ENCODE measurements at places on chromosomes 3 and 15. TPM values are rescaled to one million over a fixed set of nuclear protein-coding genes. Genes with fewer than 3 reads are reported as not detected.

- peak overlapping the region; percentile 77 for H3K27ac ChIP-seq
- no peaks in the 10 kb centered on the region for H3K27me3 ChIP-seq
- H3K4me1 ChIP-seq, result peaks cover 9% of the 10 kb centered on the region
- H3K36me3 ChIP-seq, result no peaks in the 10 kb centered on the region
Observed at GRCh38 chr3:127747066-127747465, 74.3 kb downstream of the ABTB1 start.

GOLGA8H gene
- total RNA-seq, result 0.40 TPM

GRCh38 chr15:35506272-35506870, 39.6 kb downstream of the DPH6 start:
- DNase-seq, result no peak
- no peak overlapping the region for H3K4me3 ChIP-seq
- H3K4me1 ChIP-seq, result no peaks in the 10 kb centered on the region
- H3K36me3 ChIP-seq, result no peaks in the 10 kb centered on the region

- H3K4me1 ChIP-seq, result no peaks in the 10 kb centered on the region
- no peaks in the 10 kb centered on the region for H3K27me3 ChIP-seq
- no peak overlapping the region for H3K27ac ChIP-seq
- no peak overlapping the region for H3K4me3 ChIP-seq
- no peak for DNase-seq
Observed at GRCh38 chr3:95265129-95265528, 1202.3 kb downstream of the NSUN3 start.

DNA sequence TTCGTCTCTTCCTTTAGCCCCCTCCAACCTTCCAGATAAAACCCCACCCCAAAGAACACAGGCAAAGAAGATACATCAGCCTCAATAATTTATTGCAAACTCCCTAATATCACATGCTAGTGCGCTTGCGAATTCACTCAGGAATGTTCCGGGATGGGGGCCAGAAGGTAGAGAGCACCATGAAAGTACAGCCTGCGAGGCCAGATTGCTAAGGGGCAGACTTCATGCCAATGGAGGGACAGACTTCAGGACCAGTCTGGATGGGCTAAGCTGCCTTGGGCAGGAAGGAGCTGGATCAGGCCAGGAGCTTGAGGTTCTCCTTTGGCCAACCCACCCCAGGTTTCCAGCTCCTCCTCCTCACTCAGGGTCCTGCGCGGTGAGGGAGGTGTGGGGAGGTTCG, 13.4 kb downstream of the CIDEC start:
- H3K4me3 ChIP-seq, result no peak overlapping the region
- no peaks in the 10 kb centered on the region for H3K4me1 ChIP-seq
- no peak overlapping the region for H3K27ac ChIP-seq
- no peaks in the 10 kb centered on the region for H3K36me3 ChIP-seq
- DNase-seq, result no peak

GRCh38 chr3:143502081-143502480, 346.2 kb downstream of the SLC9A9 start:
- H3K27me3 ChIP-seq, result no peaks in the 10 kb centered on the region
- no peak overlapping the region for H3K27ac ChIP-seq
- no peaks in the 10 kb centered on the region for H3K4me1 ChIP-seq
- no peak overlapping the region for H3K4me3 ChIP-seq
- no peaks in the 10 kb centered on the region for H3K36me3 ChIP-seq

MBD4 gene
- 25.0 TPM for total RNA-seq

- H3K27me3 ChIP-seq, result no peaks in the 10 kb centered on the region
- H3K4me3 ChIP-seq, result peak overlapping the region; percentile 82
- peak; percentile 48 for DNase-seq
- no peaks in the 10 kb centered on the region for H3K36me3 ChIP-seq
- H3K27ac ChIP-seq, result peak overlapping the region; percentile 82
Observed at GRCh38 chr3:194686816-194687637, 1.3 kb downstream of the FAM43A start.

DNA sequence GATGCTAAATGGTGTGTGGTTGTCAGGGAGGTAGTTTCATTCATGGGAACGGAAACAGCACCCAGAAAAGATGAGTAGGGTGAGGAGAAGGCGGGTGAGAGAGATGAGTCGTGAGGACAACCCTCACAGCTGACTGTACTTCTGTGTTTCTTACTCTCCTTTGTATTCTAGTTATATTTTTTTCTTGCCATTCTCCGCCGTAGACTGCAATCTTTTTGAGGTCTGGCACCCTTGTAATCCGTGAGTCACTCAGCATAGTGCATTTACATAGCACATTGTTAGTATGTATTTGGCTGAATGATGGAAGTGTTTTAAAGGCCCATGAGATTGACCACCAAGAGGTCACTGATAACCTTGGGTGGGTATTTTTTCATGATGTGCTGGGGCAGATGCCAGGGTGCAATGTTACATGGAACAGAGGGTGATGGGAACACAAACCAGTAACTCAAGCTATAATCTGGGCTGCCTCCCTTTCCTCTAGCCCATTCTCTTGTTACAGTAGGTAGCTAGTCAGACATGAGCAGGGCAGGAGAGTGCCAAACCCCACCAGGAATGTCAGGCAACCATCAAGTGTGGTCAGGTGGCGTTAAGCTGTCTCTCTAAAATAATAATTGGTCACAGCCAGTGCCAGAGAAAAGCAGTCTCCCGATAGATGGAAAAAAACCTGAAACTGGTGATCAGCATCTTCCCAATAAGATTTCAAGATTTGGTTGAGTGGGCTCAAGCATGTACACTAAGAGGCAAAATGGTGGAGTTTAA, 18.8 kb upstream of the DGKG start:
- no peak for DNase-seq
- H3K4me3 ChIP-seq, result no peak overlapping the region
- H3K4me1 ChIP-seq, result no peaks in the 10 kb centered on the region
- H3K27me3 ChIP-seq, result no peaks in the 10 kb centered on the region

GRCh38 chr3:127954640-127955039, 39.6 kb downstream of the KBTBD12 start:
- H3K4me3 ChIP-seq, result no peak overlapping the region
- H3K27me3 ChIP-seq, result no peaks in the 10 kb centered on the region
- H3K4me1 ChIP-seq, result no peaks in the 10 kb centered on the region
- H3K36me3 ChIP-seq, result no peaks in the 10 kb centered on the region

ZNF860 gene
- total RNA-seq, result 1.5 TPM

MAP4 gene
- 117 TPM for total RNA-seq

C3orf85 gene
- total RNA-seq, result 18.8 TPM

GRCh38 chr3:154981201-154981600, 98.9 kb upstream of the MME start:
- H3K27ac ChIP-seq, result no peak overlapping the region
- H3K4me1 ChIP-seq, result no peaks in the 10 kb centered on the region
- H3K36me3 ChIP-seq, result no peaks in the 10 kb centered on the region
- DNase-seq, result no peak

GRCh38 chr15:82647045-82647834, at the start of gene CPEB1:
Gene CPEB1 (minus strand): TSS chr15:82647363. CDS start chr15:82628459, 18,904 bp downstream.
- H3K27ac ChIP-seq, result no peak within 1 kb of the TSS
- H3K4me3 ChIP-seq, result peak within 1 kb of the TSS; percentile 39
- peak; percentile 34 for DNase-seq
- no peaks in the 10 kb centered on the region for H3K36me3 ChIP-seq
- peaks cover 30% of the 10 kb centered on the region for H3K27me3 ChIP-seq
- no peaks in the 10 kb centered on the region for H3K4me1 ChIP-seq

CCDC54 gene
- not detected for total RNA-seq

ARRDC4 gene
- 23.4 TPM for total RNA-seq

- no peaks in the 10 kb centered on the region for H3K27me3 ChIP-seq
- peaks cover 23% of the 10 kb centered on the region for H3K4me1 ChIP-seq
- no peaks in the 10 kb centered on the region for H3K36me3 ChIP-seq
- no peak overlapping the region for H3K27ac ChIP-seq
- no peak for DNase-seq
Observed at GRCh38 chr3:177150970-177151627, 46.2 kb downstream of the TBL1XR1 start.

- H3K36me3 ChIP-seq, result no peaks in the 10 kb centered on the region
- DNase-seq, result no peak
- no peak overlapping the region for H3K27ac ChIP-seq
- no peak overlapping the region for H3K4me3 ChIP-seq
- no peaks in the 10 kb centered on the region for H3K4me1 ChIP-seq
Observed at GRCh38 chr3:13786811-13787210, 93.1 kb downstream of the WNT7A start.

GRCh38 chr3:124884474-124885101, 2.6 kb downstream of the ITGB5 start:
- no peak overlapping the region for H3K27ac ChIP-seq
- H3K36me3 ChIP-seq, result no peaks in the 10 kb centered on the region
- no peaks in the 10 kb centered on the region for H3K27me3 ChIP-seq
- no peaks in the 10 kb centered on the region for H3K4me1 ChIP-seq
- no peak overlapping the region for H3K4me3 ChIP-seq
- no peak for DNase-seq

PRTG gene
- 0.32 TPM for total RNA-seq

DNA sequence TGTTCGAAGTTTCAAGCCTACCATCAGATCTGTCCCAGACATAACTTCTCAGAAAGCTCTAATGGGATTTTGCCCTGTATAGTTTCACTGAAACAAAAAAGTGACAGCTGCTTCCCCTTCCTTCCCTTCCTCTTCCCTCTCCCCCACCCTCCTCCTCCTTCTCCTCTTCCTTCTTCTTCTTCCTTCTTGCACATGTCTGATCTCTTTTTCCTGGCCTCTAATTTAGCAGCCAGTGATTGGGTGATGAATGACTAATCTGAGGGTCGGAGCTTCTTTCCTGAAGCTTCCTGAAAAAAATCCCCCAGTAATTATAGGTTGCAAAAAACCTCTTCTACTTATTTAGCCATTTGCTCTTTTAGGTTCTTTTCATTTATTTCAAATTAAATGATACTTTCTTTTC, 168.7 kb downstream of the POTEB3 start:
- no peak overlapping the region for H3K27ac ChIP-seq
- no peaks in the 10 kb centered on the region for H3K27me3 ChIP-seq
- H3K36me3 ChIP-seq, result no peaks in the 10 kb centered on the region
- DNase-seq, result no peak

GRCh38 chr15:40595773-40596172, 1.7 kb downstream of the KNL1 start:
- no peaks in the 10 kb centered on the region for H3K27me3 ChIP-seq
- H3K4me1 ChIP-seq, result no peaks in the 10 kb centered on the region
- no peak overlapping the region for H3K27ac ChIP-seq
- no peak for DNase-seq
- H3K36me3 ChIP-seq, result no peaks in the 10 kb centered on the region

DNA sequence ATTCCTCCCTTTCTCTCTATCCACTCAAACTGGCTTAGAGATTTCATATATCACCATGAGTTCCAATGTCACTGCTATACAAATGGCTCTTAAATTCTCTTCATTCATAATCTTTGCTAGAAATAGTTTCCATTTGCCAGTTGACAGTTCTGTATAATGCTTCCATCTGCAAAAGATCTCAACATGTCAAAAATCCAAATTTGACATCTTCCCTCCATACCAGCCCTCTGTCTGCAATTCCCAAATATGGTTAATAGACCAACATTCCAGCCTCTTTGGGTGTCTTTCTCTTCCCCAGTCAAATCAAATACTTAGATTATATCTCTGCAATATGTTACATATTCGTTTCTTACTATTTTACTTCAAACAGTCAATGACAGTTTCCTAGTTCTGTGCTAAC, 64.2 kb upstream of the SERPINI2 start:
- no peaks in the 10 kb centered on the region for H3K36me3 ChIP-seq
- H3K4me3 ChIP-seq, result no peak overlapping the region
- H3K27ac ChIP-seq, result no peak overlapping the region
- DNase-seq, result no peak
- H3K4me1 ChIP-seq, result no peaks in the 10 kb centered on the region

GRCh38 chr3:194469977-194470376, 16.8 kb downstream of the ATP13A3 start:
- DNase-seq, result no peak
- no peaks in the 10 kb centered on the region for H3K27me3 ChIP-seq
- H3K4me3 ChIP-seq, result no peak overlapping the region
- no peak overlapping the region for H3K27ac ChIP-seq
- H3K36me3 ChIP-seq, result no peaks in the 10 kb centered on the region

DNA sequence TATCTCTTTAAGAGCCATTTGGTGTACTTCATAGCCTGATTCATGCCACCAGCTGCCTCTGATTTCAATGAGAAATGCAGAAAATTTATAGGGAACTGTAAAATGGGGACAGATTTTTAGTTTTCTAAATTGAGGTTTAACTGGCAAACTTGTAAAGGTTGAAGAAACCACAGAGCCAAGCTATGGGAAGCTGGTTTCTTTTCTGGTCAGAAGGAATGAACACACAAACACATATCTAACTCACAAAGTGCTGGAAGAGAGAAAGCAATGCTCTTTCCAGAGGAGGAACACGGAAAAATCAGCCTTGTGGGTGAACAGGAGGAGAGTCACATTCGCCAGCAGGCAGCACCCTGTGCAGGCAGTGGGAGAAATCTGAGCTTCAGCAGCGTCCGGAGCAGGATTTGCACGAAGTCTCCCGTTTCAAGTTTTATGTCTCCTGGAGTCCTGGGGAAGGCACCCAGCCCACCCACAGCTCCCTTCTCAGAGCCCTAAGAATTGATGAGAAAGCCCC, 481 bp downstream of the MASP1 start:
- H3K4me1 ChIP-seq, result no peaks in the 10 kb centered on the region
- peak overlapping the region; percentile 13 for H3K4me3 ChIP-seq
- peak overlapping the region; percentile 36 for H3K27ac ChIP-seq
- H3K36me3 ChIP-seq, result no peaks in the 10 kb centered on the region

CHL1 gene
- total RNA-seq, result 2.9 TPM

GRCh38 chr3:149276619-149277018, 55.0 kb upstream of the CP start:
- peaks cover 3% of the 10 kb centered on the region for H3K4me1 ChIP-seq
- H3K27ac ChIP-seq, result peak overlapping the region; percentile 54
- no peaks in the 10 kb centered on the region for H3K36me3 ChIP-seq
- DNase-seq, result no peak

IL20RB gene
- total RNA-seq, result 0.96 TPM

PLSCR2 gene
- total RNA-seq, result 0.90 TPM

GRCh38 chr15:32657198-32657883, 15.8 kb downstream of the SCG5 start:
- no peak for DNase-seq
- H3K27me3 ChIP-seq, result no peaks in the 10 kb centered on the region
- no peak overlapping the region for H3K4me3 ChIP-seq
- H3K4me1 ChIP-seq, result no peaks in the 10 kb centered on the region
- no peaks in the 10 kb centered on the region for H3K36me3 ChIP-seq

DNA sequence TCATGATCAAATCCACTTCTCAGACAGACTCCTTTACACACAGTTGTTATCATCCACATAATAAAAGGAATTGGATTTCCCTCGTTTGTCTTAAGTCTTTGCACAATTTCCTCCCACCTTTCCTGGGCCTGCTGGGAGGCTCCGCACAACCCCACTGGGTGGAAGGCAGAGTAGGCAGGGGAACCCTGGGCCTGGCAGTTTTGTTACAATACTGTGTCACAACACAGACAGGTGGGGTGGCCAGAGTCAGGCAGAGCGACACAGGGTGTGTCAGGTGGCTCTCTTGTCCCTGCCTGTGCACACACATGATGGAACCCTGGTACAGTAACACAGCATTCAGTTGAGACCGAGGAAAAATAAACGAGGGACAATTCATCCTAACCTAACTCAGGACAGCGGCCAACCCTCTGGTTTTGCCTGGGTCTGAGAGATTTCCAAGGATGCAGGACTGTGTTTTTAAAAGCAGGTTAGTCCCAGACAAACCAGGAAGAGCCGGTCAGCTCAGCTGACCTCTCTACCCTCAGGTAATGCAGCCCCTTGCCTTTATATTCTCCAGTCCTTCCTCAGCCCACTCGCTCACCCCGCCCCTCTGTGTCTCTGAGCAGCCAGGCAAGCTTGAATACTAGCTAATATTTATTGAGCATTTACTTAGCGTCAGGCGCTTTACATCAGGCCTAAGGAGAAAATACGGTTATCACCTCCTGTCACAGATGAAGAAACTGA, 8.8 kb upstream of the FAM174B start:
- DNase-seq, result no peak
- H3K36me3 ChIP-seq, result no peaks in the 10 kb centered on the region
- H3K27ac ChIP-seq, result no peak overlapping the region
- H3K4me3 ChIP-seq, result no peak overlapping the region

- no peak overlapping the region for H3K4me3 ChIP-seq
- DNase-seq, result no peak
- H3K27ac ChIP-seq, result no peak overlapping the region
Observed at GRCh38 chr3:145716519-145716918, 444.5 kb downstream of the PLOD2 start.

WNT5A gene
- 3.9 TPM for total RNA-seq
